NT2/D1 (cell line): ENCODE measurements at places on chromosomes 2 and 18.
A peak's percentile ranks its signal among the peaks of the same experiment; 100 is the strongest.

- DNase-seq, result no peak
These were observed 828.0 kb upstream of the CDH2 start for GRCh38 chr18:29004921-29005320.

DNA sequence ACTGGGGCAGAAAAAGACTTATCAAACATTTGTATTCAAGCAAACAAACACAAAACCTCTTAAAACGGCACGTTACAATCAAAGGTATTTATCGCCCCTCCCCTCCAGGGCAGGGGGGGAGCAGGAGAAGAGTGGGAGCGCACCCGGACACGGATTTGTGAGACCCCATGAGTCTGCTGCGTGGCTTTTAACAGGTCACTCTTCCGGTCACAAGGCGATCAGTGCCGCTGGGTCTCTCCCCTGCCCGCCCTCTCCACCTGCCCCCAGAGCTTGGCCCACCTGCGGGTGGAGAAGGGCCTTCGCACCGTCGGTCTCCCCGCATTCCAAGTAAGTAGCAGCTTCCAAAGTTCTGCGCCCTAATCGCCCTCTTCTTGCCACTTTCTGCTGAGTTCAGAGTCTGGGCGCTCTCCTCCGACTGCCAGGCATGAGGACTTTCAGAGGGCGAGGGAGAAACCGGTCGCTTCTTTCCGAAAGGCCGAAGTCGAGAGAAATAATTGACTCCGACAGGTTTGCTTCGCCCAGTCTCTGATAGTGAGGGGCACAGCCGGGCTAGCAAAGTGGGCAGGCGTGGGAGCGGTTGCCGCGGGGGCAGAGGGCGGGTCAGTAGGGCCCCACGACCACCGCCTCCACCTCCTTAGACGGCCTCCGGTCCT is 800 bp downstream of the RPRM start:
- peak; percentile 57 for DNase-seq

- no peak for DNase-seq
These were observed 182.6 kb downstream of the PID1 start for GRCh38 chr2:229088517-229088913.

DNA sequence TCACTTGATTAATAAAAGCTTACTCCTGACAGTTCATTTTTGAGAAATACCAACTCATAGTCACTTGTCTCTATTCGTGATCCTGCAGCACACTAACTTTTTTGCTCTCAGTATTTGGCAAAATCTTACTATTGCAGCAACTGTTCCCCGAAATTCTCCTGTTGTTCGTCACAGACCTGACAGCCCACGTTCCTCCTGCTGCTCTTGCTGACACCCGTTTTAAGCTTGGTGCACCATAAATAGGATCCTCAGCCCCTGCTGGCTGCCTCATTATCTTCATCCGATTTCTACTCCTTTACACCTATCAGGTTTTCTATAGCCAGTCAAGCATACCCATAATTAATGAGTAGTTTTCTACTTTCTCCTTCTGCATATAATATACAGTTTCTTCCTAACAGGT is 368.8 kb downstream of the PLCL1 start:
- no peak for DNase-seq

DNA sequence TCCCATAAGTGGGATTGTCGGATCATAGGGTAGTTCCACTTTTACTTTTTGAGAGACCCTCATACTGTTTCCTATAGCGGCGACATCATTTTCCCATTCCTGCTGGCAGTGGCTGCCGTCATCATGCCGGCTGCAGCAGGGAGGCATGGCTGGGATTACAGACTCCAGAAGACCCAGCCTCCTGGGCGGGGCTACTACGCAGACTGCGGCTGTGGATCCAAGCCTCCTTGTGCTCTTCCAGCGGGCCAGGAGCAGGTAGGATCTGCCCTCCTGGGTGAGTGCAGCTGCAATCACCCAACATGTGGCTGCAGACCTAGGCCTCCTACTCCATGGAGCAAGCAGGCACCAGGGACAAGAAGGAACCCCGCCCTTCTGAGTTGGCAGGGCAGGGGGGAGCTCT is 359.2 kb downstream of the GALR1 start:
- no peak for DNase-seq
